ENCODE measurements at places on chromosomes 2 and 18.

DNA sequence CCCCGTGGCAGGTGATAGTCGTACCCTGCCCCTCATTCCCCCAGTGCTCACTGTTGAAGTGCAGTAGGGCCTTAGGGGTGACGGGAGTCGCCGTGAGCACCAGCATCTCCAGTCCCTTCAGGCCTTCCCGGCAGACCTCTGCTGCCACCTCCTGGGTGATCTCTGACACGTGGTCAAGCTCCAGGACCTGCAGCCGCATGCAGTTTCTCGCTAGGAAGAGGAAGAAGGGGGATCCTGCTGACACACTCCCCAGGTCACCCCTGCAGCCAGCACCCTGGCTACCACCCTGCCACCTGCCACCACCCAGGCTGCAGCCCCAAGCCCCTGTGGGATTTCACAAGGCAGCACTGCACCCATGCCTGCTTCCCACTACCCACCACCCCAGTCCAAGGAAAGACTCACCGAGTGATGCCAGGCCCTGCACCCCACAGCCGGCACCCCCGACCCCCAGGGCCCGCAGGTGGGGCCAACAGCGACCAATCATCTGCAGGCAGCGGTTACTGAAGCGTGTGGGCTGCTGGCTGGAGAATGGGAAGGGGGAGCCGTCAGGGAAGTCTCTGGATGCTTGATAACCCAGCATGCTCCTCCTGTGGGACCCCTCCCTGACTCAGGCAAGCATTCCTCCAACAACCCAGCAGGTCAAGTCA is 23.8 kb downstream of the FBXO41 start:
- no peak for DNase-seq

DNA sequence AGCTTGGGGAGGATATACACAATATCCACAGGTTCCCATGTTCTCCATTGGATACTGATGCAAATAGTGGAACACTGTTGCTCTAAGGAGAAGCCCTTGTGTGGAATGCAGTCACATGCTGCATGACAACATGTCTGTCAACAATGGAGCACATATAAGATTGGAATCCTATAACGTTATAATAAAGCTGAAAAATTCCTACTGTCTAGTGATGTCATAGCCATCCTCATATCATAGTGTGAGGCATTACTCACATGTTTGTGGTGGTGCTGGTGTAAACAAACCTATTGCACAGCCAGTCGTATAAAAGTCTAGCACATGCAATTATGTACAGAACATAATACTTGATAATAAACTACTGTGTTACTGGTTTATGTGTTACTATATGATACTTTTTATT is 394.7 kb downstream of the FBXO15 start:
- DNase-seq: no peak

DNA sequence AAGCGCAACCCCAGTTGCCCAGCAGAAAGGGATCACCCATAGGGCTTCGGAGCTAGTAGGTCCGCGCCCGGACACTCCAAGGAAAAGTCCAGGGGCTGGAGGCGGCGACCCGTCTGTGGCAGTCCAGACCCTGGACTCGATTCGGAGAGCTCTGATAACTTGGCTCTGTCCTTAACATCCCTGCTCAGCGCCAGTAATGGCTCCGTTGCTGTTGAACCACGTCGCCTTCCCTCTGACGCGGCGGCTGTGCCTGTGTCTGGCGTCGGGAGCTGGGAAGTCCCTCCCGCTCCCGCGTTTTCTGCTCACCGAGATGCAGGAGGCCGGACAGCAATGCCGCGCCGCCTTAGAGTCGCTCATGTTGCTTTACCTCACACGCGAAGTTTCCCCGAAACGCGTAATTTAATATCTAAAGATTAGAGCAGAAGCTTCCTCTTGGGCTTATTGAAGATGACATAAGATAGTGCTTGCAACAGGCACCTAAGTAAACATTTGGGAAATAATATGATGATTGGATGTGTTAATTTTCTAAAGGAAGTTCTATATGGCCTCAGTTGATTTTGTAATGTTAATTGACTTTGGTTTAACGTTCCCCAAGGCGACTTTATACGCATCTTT is 1.3 kb upstream of the ZBTB14 start:
- DNase-seq: peak; percentile 56

- no peak for DNase-seq
These were observed 131.4 kb upstream of the MYCN start for GRCh38 chr2:15808944-15809343.

DNA sequence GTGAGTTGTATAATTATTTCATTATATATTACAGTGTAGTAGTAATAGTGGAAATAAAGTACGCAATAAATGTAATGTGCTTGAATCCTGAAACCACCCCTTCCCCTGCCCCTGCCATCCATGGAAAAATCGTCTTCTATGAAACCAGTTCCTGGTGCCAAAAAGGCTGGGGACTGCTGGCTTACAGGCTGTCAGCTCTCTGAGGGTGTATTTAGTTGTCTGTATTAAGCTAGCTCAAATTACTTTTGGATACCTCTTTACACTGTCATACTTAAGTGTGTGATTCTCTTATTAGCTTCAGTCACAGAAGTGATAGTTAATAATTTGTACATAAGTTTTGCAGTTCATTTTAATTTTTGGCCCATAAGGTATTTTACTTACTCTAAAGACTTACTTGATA is 29.6 kb downstream of the LCLAT1 start:
- no peak for DNase-seq

- no peak for DNase-seq
These were observed 513.0 kb upstream of the MYT1L start for GRCh38 chr2:2843969-2844548.

DNA sequence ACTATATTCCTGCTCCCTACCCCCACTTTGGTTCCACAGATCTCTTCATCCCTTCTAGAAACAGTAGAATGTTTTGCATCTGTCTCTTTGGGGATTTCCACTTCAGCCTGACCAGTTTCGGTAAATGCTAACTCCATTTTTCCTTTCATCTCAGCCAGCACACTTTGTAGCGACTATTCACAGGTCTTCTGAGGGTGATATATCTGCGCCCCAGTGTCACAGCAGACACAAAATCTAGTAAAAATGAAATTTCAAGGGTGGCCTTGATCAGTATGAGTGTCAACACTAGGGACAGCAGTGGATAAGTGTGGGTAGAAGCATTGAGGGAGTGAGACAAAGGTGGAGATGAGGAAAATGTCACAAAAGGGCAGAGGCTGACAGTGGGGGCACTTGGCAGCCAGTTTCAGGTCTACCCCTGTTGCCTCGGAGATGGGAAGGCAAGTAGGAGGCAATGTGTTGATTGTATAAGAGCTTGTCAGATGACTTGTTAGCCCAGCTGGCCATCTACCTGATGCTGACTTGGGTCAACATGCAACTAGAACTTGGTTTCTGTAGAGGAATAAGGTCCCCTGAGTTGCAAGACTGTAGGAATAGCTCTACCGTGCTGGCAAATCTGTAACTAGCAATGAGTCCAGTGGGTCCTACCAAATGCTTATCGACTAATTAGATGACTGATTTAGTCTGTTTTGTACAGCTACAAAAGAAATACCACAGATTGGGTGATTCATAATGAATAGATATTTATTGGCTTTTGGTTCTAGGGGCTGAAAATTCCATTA is 60.7 kb downstream of the CXCR4 start:
- no peak for DNase-seq

DNA sequence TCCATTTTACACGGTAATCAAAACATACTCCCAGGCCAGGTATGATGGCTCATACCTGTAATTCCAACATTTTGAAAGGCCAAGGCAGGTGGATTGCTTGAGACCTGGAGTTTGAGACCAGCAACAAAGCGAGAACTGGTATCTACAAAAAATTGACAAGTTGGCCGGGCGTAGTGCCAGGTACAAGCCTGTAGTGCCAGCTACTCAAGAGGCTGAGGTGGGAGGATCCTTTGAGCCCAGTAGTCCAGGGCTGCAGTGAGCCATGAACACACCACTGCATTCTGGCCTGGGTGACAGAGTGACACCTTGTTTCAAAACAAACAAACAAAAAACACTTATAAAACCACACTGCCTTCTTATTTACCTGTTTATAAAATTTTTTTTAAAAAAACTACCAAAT is 80.8 kb downstream of the GAREM1 start:
- DNase-seq: no peak

GRCh38 chr2:218017211-218018053 is 14.6 kb upstream of the TNS1 start:
- DNase-seq: no peak
